AG04449 (cell line): ENCODE measurements at places on chromosomes 3 and 15.

DNA sequence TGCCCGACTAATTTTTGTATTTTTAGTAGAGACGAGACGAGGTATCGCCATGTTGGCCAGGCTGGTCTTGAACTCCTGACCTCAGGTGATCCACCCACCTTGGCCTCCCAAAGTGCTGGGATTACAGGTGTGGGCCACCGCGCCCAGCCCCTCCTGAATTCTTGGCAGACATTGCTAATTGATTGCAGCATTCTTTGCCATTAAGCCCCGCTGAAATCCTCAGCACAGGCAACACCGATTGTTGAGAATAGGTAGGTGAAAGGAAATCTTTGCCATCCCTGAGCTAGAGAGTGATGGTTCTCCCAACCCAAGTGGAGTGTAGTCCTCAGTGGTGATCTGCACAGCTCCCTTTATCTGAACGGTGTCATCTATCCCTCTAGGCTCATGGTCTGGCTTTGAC is 1.6 kb downstream of the MAN2A2 start:
- no peak for DNase-seq

DNA sequence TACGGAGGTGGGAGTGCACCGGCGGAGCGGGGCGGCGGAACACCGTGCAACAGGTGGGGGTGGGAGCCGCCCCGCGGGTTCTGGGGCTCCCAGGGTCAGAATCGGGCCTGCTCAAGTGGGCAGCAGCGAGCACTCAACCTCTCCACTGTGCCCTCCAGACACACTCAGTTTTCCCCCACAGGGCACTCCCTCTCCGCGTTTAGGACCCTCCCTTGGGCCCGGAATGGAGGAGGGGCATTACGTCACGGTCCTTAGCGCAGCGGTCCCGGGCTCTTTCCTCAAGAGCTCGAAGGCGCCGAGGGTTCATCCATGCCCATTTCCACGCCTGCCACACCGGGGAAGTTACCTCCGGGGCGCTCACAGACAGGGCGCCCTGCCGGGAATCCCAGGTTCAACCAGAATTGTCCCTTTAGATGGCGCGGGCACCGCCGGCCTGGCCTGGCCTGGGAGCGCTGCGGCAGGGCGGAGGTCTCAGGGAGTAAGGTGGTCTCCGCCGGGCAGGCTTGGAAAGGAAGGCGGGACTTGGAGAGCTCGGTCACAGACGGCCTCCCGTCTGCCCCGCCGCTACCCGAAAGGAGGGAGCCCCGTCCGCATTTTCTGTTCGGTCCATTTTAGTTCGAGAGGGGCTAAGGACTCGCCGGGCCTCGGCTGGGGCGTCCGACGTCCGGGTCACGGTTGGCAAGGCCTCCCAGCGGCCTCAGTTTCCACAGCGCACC is 5.1 kb downstream of the RNU6-1 start:
- DNase-seq: no peak

- DNase-seq: no peak
These were observed 22.0 kb downstream of the PRR23E start for GRCh38 chr3:127214975-127215374.

DNA sequence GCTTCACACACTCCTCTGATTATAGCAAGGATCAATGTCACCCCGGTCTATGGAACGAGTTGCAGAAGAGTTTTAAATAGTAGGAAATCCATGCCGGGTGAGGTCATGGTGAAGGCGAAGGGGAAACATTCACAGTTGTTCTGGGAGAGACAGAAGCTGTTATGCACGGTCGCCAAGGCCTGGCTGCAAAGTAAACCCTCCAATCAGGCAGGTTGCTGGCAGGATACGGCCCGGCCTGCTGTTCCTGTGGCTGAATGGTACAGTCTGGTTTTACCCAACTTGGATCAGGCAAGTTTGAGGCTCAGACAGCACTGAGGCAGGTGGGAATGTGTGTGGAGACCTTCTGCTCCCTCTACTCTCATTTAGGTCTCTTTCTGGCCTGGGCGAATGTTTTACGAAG is 45.3 kb upstream of the ATP2B2 start:
- no peak for DNase-seq

DNA sequence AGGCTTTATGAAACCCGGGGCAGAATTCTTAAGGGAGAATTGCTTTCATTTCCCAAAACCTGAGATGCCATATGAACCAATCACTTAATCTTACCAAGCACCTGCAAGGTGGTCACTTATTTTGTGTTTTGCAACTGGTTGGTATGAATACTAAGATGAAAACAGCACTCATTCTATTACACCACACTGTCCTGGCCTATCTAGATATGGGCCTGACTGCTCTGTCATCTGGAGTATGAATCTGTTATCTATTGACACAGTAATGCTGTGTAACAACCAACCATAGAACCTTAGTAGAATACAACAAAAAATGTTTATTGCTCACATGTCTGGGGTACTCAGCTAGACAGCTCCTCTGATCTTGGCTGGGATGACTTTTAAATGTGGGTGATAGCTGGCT is 74.8 kb downstream of the TMEM266 start:
- DNase-seq: no peak

- DNase-seq: no peak
These were observed 233.2 kb downstream of the OCA2 start for GRCh38 chr15:27865926-27866325.

DNA sequence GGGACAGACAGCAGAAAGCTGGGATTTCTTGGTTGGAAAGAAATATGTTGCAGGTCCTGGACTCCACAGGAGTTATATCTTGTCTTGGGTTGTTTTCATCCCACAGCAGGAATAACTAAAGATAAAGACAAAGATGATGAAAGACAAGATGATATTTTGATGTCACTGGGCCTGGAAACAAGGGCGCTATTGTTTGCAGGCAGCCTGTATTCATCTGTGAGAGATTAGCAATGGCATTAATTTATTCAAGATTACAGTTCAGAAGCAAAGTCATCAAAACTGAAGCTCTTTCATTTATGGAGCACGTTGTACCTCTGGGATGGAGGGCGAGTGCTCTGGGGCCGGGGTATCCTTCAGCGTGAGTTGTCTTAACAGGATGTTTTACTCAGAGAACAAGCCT is 213.8 kb downstream of the LRTM1 start:
- DNase-seq: no peak

DNA sequence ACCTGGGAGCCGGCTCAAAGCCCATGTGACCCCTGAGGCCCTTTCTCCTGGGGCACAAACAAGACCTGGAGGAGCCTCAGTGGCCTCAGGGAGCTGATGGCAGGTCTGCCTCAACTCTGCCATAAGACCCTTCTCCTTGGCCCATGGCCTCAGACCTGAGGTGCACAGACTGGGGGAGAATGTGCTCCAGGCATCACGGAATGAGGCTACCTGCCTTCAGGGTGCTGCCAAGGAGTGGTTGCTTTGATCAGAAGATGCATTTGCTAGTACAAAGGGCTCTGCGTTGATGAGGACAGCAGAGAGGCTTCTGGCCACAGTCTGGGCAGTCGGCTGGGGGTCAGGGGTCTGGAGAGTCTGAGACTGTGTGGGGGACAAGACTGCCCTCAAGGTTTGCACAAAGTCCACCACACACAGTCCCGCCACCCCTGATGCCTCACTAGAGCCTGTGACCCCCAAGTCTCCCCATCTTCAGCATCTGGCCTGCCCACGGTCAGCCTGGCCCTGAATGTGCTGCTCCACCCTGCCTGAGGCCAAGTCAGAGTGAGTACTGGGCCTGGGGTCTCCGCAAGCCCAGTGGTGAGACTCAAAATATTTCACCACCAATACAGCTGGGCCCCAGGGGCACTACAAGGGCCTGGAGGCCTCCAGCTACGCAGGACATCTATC is 26.6 kb downstream of the ALDH1L1 start:
- no peak for DNase-seq

GRCh38 chr3:58567251-58567515 is 10.0 kb downstream of the FAM107A start:
- DNase-seq: no peak

DNA sequence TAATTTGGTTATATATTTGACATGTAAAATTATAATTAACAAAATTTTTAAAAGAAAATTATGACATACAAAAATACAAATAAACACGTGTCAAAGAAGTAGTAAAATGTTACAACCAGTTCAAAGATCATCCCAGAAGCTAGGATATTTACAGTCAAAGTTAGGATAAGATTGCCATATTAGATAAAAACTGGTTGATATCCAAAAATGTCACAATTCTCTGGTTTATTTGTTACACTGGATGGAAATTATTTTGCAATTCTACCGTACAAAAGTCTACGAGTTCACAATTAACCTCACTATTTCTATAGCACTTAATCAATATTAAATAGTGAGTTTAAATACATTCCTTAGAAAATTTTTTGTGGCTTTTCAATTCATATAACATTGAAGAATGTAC is 673.8 kb downstream of the GBE1 start:
- DNase-seq: no peak

GRCh38 chr3:31710123-31710803 is 177.5 kb downstream of the STT3B start:
- DNase-seq: no peak

DNA sequence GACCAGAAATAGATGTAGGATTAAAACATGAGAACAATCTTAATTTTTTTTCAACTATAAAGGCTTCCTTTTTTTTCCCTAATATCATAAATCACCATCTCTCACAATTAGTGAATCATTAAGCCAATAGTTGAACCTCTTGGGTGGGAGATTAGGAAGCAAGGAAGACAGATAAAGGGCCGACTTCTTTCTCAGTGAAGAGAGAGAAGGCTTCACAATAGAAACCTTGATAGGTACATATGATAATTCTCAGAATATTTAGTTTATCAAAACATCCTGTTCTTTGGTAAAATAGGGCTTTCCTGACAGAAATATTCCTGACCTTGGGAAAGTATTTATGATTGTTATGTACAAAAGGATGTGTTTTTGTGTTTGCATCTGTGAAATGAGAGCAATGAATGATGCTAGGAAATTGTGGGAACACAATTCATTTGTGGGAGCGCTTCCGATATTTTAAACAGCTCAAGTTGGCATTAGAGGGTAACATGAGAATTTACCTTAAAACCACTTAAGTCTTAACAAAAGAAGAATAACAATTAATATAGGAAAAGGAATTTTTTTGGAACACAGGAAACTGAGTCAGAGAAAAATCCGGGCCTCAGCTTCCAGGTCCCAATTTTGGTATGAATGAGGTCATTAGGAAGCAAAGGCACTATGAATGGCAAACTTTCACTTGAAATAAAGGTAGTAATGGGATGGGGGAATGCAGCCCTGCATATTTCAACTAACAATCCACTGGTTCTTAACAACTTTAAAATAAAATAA is 263.2 kb upstream of the TGFBR2 start:
- DNase-seq: no peak
